CD4-positive, alpha-beta T cell (primary cell): ENCODE measurements at places on chromosomes 3 and 15. TPM values are rescaled to one million over a fixed set of nuclear protein-coding genes. Genes with fewer than 3 reads are reported as not detected.

DNA sequence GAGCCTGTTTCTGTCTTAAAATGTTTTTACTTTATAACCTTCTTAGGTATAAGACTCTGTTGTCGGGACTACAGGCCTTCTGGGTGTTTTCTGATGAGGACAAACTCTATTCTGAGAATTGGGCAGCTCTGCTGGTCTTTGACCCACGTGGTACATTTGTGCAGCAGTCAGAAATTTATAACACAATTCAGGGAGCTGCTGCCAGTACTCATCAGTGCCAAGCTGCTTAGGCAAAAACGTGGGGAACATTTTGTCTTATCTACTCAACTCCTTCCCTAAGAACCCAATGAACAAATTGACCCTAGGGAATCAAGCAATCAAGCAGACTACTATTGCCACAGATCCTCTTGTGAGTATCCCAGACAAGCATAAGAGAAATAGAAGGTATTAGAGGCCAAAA, 180.7 kb upstream of the PDZRN3 start:
- no peak for DNase-seq
- no peaks in the 10 kb centered on the region for H3K36me3 ChIP-seq
- no peak overlapping the region for H3K4me3 ChIP-seq

DNA sequence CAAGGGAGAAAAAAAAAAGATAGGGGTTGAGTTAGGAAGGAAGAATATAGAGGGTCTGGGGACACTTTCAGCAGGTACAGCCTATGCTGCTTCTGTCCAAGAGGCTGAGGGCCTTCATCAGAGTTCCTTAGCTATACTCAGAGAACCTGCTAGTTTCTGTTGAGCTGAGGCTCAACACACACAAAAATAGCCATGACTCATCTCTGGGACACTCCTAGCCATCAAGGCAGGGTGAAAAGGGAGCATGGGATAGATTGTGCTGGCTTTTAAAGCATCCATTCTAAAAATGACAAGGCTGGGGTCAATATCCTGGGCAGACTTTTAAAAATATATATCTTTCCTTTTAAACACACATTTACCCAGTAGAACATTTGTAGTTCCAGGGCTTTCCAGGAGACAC, 2.8 kb upstream of the RTP2 start:
- no peaks in the 10 kb centered on the region for H3K4me1 ChIP-seq
- H3K4me3 ChIP-seq, result no peak overlapping the region
- DNase-seq, result no peak
- H3K27me3 ChIP-seq, result no peaks in the 10 kb centered on the region
- H3K36me3 ChIP-seq, result no peaks in the 10 kb centered on the region

The JMJD7 gene
- total RNA-seq, result 35.6 TPM

The CCK gene
- total RNA-seq, result not detected
